ENCODE measurements at places on chromosomes 16 and 17. TPM values are rescaled to one million over a fixed set of nuclear protein-coding genes. Genes with fewer than 3 reads are reported as not detected.

Gene HES7
- total RNA-seq: not detected

Gene CHST4
- total RNA-seq: not detected

Gene ZMYND15
- 2.5 TPM for total RNA-seq

Gene TEX14
- 0.92 TPM for total RNA-seq

Gene MT4
- total RNA-seq: not detected

Gene SLC26A11
- 69.2 TPM for total RNA-seq

- no peak for DNase-seq
Observed at GRCh38 chr17:2087597-2088211, 32.8 kb downstream of the HIC1 start.

- DNase-seq: no peak
Observed at GRCh38 chr16:51404386-51404785, 253.3 kb upstream of the SALL1 start.

GRCh38 chr17:40542558-40543411 lies 22.5 kb downstream of the CCR7 start:
- no peak for DNase-seq

GRCh38 chr17:69450918-69451317 lies 36.4 kb downstream of the MAP2K6 start:
- DNase-seq: no peak

DNA sequence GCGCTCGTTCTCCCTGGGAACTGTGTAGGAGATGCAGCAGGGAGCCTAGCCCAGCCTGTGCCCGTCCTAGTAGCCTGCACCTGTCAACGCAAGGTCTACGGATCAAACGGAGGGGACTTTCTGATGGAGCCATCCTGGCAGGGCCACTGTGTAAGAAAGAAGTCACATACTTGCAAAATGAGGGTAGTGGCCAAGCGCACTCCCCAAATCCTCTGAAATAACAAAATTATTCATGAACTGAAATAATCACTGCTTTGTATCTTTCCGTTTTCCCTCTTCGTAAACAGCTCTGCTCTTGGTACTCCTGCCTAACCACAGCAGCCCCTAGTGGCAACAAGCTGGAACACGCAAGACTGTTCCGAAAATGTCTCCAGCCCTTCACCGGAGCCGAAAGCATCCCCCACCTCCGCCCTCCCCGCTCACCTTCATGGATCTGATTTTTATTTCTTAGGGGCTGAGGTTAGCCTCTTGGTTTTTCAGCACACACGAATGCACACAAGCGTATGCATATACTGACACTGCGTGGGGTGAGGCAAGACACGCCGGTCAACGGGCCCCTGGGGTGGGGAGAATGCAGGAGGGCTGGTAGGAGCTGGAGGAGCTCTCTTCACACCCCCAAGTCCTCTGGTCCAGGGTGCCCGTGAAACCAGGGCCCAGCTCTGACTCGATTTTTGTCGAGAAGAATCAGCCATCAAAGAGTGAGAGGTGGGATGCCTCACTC lies 100.8 kb downstream of the ABCC12 start:
- DNase-seq: no peak

DNA sequence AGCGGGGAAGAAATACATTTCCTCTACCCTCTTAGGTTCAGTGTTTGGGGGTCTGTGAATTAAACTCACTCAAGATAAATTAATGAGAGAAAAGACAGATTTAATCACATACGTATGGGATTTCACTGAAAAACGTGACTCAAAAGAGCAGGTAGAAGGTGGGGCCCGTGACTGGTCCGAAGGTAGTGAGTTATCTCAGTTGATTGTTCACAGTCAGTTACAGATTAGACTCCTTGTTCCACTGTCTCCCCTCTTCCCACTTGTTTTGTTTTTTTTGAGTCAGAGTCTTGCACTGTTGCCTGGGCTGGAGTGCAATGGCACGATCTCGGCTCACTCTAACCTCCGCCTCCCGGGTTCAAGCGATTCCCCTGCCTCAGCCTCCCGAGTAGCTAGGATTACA lies 301.2 kb downstream of the SEC14L1 start:
- no peak for DNase-seq

DNA sequence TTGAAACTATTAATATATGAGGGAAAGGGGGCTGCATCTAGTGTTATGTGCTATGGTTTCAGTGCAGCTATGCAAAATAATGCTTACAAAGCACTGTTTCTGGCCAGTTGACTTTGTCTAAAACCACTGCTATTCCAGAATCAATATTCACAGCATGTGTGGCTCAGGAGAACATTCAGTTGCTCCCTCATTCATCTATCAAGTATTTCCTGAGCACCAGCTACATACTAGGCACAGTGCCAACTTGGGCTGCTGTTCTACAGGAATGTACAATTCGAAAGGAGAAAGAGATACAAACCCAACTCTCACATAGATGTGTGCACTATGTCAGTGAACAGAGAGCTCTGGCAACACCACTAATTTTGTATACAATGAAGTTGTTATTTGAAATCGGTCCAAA lies 183.0 kb downstream of the PHKB start:
- DNase-seq: no peak

DNA sequence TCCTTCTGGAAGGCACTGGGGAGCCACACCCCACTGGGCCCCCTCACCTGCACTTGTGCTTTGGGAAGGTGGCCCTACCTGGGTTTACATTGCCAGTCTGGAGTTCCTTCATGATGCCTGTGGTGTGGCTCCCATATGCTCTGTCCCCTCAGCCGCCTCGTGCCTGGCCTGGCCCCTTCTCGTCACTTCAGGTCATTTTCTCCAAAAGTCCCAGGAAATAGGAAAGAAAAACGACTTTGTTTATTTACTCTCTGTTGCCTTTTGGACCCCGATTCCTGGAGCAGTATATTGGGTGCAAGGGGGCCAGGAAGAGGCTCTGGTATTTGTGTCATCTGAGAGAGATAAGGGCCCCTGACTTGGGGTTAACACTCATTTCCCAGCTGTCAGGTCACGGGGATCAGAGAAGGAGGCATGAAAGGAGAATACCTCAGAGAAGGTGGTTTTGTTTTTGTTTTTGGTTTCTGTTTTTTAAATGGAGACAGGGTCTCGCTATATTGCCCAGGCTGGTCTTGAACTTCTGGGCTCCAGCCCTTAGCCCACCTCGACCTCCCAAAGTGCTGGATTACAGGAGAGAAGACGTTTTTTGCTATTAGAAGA lies 4.7 kb downstream of the SOCS3 start:
- no peak for DNase-seq

DNA sequence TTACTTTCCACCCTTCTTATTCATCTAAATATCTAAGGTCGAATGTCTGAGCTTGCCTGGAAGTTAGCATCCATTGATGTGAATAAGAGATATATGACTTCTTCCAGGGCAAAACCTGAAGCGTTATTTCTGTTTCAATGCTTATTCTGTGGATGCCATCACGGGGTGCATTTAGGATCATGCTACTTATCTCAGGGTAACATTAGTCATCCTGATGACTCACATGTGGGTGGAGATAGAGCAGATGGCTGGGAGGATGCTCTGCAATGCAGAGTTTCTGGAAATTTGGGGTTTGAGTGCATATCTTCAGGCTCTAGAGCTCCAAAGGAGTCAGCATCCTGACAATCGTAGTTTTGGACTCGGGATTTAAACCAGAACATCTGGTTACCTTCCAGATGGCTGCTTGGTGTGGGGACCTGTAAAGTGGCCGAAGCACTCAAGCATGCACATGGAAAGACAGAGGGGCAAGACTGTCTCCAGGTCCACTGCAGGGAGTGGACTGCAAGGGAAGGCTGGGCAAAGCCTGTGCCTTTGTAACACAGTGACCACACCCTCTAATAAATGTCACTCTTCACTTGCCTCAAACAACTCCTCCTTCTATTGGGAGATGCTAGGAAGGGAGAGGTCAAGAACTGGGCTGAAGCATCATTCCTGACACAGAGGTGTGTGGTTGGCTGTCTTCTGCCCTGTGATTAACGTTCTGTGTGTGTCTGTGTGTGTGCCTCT lies 175.2 kb upstream of the SALL1 start:
- DNase-seq: no peak

- no peak for DNase-seq
Observed at GRCh38 chr17:37826497-37827430, 81.9 kb upstream of the HNF1B start.

- no peak for DNase-seq
Observed at GRCh38 chr17:57259306-57259705, 3.0 kb downstream of the MSI2 start.

DNA sequence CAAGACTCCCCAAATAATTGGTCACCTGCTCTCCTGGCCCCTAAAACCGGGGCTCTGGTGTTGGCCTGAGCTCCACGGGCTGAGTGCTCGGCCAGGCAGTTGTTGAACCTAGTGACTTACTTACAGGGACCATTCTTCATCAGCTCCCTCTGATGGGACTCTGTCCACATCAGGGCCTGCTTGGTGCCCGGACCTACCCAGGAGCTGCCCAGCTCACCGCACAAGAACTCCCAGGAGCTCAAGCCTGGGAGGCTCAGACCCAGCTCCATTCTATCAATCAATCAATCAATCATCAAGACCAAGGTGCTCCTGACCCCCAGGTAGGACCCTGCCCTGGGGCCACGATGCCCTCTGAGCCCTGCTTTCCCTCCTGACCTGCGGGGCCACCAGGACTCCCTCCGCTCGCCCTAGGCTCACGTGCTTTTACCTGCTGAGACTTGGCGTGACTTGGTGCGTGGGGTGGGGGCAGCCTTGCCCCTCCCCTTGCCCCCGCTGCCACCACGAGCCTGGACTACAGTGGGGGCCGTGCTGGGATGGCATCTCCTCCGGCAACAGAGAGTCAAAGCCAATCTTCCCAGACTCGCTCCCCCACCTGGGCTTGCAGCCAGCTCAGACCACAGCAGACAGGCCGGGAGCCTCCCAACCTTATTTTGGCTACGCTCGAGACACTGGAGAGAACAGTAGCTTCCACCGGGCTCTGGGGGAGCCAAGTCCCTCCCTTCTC lies 15.7 kb downstream of the IL34 start:
- no peak for DNase-seq

- no peak for DNase-seq
Observed at GRCh38 chr16:4038448-4038847, 77.8 kb downstream of the ADCY9 start.

DNA sequence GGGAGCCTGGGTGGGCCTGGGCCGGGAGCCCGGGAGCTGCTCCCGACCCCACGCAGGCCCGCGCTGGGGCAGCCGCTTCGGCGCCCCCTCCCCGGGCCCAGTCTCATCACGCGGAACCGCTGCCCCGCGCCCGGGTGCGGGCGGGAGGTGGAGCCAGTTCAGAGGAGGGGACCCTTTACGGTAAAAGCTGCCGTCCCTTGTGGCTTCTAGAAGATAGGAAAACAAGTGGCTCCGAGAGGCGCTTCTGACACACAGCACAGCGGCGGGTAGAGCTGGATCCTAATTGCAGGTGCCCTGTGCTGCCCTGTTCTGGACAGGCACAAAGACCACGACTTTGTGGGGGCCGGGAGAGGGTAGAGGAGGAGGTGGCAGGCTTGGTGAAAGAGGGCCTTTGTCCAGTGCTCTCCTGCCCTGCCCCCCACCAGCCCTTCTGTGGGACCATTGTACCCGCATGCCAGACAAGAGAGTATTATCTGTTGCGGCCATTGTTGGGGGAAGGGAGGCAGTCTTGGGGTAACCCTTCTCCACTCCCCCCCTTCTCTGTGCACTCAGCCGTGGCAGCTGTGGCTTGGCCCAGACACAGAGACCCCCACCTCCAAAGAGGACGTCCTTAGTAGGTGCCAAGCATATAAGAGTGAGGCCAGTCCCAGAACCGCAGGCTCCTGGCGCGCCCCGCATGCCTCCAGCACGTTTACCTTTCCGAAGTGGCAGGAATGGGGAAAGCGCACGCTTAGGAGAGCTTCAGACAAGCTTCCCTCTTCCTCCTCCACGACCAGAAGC lies 736 bp downstream of the CNP start:
- DNase-seq: no peak

DNA sequence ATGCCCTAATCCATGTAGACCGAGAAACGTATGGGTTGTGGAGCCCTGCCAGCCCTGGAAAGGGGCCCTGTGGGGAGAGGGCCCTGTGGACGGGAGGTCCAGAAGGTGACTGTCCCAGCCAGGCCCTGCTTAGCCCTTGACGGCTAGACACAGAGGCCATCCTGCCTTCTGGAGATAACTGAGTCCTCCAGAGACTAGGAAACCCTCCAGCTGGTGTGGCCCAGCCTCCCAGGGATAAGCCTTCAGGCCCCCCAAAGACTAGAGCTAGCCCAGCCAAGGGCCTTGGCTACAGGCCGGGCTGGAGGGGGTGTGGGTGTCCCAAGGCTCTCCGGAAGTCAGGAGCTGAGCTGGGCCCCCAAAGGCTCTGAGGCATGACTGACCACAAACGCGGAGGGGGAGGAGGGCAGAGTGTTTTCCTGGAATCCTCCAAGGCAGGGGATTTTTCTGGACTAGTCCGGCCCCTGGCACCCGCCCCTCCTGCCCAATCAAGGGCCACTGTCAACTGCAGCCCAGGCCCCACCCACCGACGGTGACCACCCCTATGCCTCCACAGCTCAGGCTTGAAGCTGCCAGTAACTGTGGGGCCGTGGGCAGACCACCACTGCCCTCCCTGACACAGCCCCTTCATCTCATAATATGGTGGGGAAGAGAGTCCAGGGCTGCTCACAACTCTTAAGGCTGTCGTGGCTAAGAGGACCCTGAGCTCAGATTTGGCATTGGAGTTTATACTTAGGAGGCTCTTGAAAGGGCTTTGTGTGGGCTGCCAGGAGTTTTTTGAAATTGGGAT lies 885 bp upstream of the VASN start:
- DNase-seq: peak; percentile 85

GRCh38 chr16:12182212-12182611 lies 205.7 kb downstream of the SNX29 start:
- no peak for DNase-seq

- DNase-seq: no peak
Observed at GRCh38 chr16:56343661-56344517, 81.5 kb downstream of the AMFR start.

DNA sequence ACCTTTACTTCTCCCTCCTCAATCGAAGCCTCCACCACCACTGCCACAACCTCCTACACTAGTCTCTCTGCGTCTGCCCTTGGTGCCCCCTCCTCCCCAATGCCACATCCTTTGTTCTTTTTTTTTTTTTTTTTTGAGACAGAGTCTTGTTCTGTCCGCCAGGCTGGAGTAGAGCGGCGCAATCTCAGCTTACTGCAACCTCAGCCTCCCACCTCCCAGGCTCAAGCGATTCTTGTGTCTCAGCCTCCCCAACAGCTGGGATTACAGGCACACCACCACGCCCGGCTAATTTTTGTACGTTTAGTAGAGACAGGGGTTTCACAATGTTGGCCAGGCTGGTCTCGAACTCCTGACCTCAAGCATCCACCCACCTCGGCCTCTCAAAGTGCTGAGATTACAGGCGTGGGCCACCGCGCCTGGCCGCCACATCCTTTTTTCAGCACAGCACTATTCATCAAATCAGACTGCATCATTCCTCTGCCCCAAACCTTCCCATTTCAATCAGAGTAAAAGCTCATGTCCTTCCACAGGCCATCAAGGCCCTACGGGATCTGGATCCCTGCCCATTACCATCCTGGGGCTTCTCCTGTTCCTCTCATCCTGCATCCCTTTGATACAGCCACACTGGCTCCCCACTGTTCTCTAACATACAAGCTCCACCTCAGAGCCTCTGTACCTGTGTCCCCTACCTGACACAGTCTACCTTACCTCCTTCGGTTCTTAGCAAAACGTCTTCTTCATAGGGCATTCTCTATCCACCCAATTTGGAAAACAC lies 2.0 kb downstream of the KLHL11 start:
- no peak for DNase-seq

GRCh38 chr17:40481106-40481505 lies 20.3 kb downstream of the TNS4 start:
- no peak for DNase-seq

GRCh38 chr17:39996800-39997199 lies 16.2 kb downstream of the PSMD3 start:
- DNase-seq: no peak

Measured in thoracic aorta (tissue), 2 donors.